ENCODE measurements at places on chromosomes 6 and 20. TPM values are rescaled to one million over a fixed set of nuclear protein-coding genes. Genes with fewer than 3 reads are reported as not detected.

GRCh38 chr6:129619579-129620233, 90.3 kb downstream of the ARHGAP18 start:
- H3K36me3 ChIP-seq, result no peaks in the 10 kb centered on the region
- H3K27ac ChIP-seq, result no peak overlapping the region
- H3K4me1 ChIP-seq, result no peaks in the 10 kb centered on the region
- H3K27me3 ChIP-seq, result no peaks in the 10 kb centered on the region

- H3K4me3 ChIP-seq, result peak overlapping the region; percentile 92
- no peaks in the 10 kb centered on the region for H3K36me3 ChIP-seq
- peaks cover 9% of the 10 kb centered on the region for H3K4me1 ChIP-seq
- H3K27ac ChIP-seq, result peak overlapping the region; percentile 90
- H3K27me3 ChIP-seq, result no peaks in the 10 kb centered on the region
Measured at GRCh38 chr6:87473419-87473903, 687 bp downstream of the SLC35A1 start.

- H3K4me3 ChIP-seq, result no peak overlapping the region
- H3K36me3 ChIP-seq, result no peaks in the 10 kb centered on the region
Measured at GRCh38 chr20:7657569-7657968, 282.7 kb downstream of the HAO1 start.

DNA sequence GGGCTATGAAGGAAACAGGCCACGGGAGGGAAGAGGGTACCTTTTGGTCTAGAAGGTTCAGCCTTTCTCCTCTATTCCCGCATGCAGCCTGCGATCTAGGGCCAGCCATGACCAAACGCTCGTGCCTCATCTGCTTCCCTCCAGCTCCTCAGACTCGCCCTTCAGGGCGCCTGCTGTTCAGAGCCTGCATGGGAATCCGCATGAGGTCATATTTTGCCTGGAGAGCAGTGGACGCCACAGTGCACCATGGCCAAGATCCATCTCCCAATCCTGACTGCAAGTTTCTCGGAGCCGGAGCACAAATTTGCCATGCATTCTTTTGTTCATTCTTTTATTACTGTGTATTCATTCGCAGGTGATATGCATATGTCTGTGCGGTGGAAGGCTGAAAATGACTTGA, 608.1 kb downstream of the QKI start:
- H3K4me1 ChIP-seq, result peaks cover 3% of the 10 kb centered on the region
- DNase-seq, result no peak
- H3K4me3 ChIP-seq, result no peak overlapping the region
- no peak overlapping the region for H3K27ac ChIP-seq
- no peaks in the 10 kb centered on the region for H3K36me3 ChIP-seq

DNA sequence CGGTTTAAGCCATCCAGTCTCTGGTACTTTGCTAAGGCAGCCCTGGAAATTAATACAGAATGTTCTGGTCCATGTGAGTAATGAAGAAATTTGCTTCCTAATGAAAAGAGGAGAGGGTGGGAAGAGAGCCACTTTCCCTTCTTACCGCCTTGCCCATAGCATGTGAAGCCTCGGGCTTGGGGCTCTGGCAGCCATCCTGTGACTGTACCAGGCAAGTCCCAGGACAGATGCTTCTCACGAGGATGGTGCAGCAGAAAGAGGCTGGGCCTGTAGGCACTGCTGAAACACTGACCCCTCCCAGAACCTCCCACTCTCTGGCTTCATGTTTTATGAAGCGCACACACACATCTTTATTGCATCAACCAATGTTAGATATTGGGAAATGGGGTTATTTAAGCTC, 74.8 kb downstream of the IYD start:
- no peak overlapping the region for H3K4me3 ChIP-seq
- DNase-seq, result no peak
- no peak overlapping the region for H3K27ac ChIP-seq
- H3K27me3 ChIP-seq, result no peaks in the 10 kb centered on the region

Gene KIAA1755
- total RNA-seq, result 21.6 TPM
